Kasumi-1 (cell line): ENCODE measurements at places on chromosomes 12 and 14.

- DNase-seq, result no peak
Observed at GRCh38 chr12:91287753-91288152, 105.1 kb upstream of the DCN start.

DNA sequence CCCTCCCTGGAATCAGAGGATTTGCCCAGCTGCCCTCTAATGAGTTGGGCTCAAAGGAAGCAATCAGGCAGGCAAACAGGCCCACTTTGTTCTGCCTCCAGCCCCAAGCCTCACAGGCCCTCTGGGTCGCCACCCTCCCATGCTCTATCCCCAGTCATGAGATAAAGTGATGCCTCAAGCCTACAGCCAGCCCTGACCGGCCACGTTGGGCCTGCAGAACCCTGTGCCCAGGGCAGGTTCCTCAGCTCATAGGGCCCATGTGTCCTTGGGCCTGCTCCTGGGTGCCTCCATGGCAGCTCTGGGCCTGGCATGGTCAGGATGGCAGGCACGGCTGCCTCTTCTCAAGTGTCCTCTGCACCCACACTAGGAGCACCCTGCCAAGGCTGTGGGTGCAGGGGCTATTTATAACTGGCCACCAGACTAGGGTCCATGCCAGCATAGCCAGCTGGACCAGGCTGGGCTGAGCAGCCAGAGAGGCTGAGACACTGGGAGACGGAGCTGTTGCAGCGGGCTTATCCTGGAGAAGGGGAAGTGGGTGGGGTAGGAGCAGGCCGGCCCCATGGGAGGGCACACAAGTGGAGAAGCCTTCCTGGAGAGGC lies 20.2 kb downstream of the HDAC7 start:
- DNase-seq, result no peak

DNA sequence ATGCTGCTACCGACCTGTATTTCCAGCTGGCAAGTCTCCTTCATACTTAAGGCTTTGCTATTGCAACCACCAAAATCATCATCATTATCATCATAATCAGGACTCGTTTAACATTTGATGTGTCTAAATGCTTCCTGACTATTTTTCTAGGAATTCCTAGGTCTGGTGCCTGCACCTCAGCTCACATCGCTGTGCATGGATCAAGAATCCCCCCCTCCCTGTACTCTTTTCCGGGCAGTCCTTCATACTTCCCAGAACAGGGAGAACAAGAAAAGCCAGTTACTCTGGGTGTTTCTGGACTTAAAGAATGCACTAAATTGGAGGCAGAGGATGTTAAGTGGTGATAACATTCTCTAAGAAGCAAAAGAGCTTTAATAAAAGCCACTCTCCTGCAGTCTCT lies 9.4 kb downstream of the ERP27 start:
- no peak for DNase-seq

DNA sequence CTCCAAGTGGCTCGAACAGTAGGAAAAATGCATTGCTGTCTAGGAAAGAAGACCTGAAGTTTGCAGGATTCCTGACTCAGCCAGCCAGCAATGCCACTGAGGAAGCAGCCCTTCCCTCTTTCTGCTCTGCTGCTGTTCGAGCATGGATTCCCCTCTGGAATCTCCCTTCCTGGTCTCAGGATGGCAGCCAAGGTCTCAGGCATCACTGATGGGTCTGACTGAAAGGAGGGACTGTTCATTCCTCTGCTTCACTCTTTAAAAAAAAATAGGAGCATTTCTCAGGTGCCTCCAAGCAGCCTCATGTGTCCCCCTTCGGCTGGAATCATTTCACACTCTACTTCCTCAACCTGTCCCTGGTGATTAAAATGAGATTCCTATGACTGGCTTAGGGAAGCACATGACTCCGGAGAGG lies 62.4 kb downstream of the SLC15A4 start:
- no peak for DNase-seq

GRCh38 chr14:32608857-32609256 lies 279.8 kb downstream of the AKAP6 start:
- no peak for DNase-seq

DNA sequence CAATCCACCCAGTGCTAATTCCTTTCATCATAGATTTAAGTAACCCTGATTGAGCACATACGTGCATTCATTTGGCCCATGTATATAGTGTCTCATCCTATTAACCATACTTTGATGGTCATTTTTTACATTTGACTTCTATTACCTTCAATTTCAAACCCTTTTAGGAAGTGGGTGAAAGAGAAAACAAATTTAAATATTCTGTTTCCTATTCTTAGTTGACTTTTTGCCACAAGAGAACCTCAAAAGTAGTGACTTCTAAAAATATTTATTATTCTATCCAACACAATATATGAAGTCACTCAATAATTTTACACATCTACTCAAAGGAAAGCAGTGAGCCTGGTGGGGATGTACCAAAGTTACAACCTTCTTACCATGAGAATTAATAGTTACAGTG lies 164.9 kb downstream of the CEP128 start:
- no peak for DNase-seq

- no peak for DNase-seq
Observed at GRCh38 chr12:6435961-6436715, 8.6 kb upstream of the CD27 start.
